Hematopoietic multipotent progenitor cell treated with erythropoietin and hydrocortisone succinate and interleukin-3 and kit ligand, for 4 days (in vitro differentiated cells): ENCODE measurements at places on chromosomes 12 and 14.

- DNase-seq = no peak
Measured at GRCh38 chr12:89476904-89477595, 47.5 kb downstream of the GALNT4 start.

GRCh38 chr12:30755395-30755762, 628 bp upstream of the CAPRIN2 start:
- DNase-seq = no peak

DNA sequence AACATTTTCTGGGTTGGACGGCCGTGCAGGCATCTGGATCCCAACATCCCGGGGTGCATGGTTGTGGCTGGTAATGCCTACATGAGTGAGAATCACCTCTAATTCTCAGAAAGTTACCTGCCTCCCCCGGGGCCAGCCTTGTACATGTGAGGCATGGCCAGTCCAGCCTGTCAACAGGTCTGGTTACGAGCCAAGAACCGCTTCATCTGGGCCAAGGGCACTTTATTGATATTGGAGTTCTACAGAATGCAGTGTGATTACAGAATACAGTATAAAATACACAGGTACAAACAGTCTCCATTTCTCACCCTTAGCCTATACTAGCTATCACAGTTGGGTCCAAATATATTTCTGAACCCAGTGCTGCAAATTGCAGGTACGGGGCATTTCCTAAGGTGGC, 84.9 kb upstream of the EVL start:
- DNase-seq = no peak

- no peak for DNase-seq
Measured at GRCh38 chr14:76654573-76655108, 106.6 kb upstream of the VASH1 start.

- no peak for DNase-seq
Measured at GRCh38 chr14:58830121-58830520, 192.4 kb downstream of the DACT1 start.

DNA sequence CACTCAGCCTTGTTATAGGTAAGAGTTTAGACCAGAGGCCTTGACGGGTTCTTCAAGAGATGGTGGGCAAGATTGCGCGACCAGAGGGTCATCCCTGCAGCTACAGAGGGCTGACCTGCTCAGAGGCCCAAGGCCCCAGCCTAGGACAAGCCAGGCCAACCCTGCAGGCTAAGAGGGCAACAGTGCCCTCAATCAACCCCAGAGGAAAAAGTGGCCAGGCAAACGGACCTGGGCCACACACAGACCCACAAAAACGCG, 1.3 kb downstream of the SSH1 start:
- no peak for DNase-seq

DNA sequence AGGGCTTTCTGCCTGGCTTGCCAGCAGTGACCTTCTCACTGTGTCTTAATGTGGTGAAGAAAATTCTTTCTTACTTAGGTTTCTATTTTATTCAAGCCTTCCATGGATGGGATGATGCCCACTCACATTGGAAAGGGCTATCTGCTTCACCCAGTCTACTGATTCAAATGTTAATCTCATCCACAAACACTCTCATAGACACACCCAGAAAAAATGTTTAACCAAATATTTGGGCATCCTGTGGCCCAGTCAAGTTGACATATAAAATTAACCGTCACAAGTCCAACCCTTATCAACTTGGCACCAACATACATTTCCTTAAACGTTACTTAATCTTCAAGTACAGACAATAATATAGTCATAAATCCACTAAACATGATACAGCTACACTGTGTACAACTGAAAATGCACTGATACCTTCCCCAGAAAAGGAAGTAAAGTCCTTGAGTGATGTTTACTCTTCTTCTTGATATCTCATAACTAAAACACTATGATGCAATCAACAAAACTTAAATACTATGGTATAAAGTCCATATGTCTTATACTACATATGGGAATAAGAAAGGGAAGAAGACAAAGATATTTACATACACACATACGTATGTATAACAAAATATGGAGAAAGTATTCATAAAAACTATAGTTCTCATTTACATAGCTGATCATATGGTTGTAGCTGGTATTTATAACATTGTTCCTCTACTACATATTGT, 394.7 kb upstream of the NOVA1 start:
- DNase-seq = no peak

- no peak for DNase-seq
Measured at GRCh38 chr14:73720636-73721035, 6.5 kb upstream of the PNMA1 start.

GRCh38 chr12:26524862-26525465, 308.0 kb downstream of the ITPR2 start:
- DNase-seq = peak; percentile 37

GRCh38 chr12:14058717-14059116, 77.3 kb upstream of the GRIN2B start:
- DNase-seq = no peak

GRCh38 chr14:61080591-61081010, 99.6 kb downstream of the SLC38A6 start:
- no peak for DNase-seq

- DNase-seq = peak; percentile 51
Measured at GRCh38 chr12:22406627-22407026, 72.1 kb upstream of the ST8SIA1 start.

DNA sequence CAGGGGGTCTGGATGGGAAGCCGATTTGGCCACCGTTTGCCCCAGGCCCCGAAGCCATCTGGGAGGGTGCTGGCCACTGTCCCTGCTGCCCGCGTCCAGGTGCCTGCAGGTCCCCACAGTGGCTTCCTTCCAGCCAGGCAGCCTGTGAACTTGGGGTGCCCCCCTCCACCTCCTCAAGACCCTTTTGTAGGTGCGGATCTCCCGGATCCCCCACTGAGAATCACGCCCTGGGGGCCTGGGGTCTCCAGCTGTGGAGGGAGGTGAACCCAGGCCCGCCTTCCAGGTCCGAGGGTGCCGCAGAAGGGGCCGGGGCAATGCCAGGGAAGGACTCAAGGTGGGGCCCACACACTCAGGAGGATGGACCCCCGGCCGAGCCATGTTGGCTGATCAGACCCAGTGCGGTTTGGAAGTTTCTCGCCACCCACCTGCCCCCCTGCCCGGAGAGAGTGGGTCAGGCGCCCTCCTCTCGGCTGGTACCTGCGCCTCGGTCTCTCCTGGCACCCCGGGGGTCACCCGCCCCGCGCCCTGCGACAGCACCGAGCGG, 1.7 kb downstream of the MMP17 start:
- peak; percentile 27 for DNase-seq

GRCh38 chr12:73547421-73547820, 990.2 kb upstream of the ATXN7L3B start:
- no peak for DNase-seq

GRCh38 chr12:79935624-79936345, 888 bp upstream of the PPP1R12A start:
- no peak for DNase-seq

DNA sequence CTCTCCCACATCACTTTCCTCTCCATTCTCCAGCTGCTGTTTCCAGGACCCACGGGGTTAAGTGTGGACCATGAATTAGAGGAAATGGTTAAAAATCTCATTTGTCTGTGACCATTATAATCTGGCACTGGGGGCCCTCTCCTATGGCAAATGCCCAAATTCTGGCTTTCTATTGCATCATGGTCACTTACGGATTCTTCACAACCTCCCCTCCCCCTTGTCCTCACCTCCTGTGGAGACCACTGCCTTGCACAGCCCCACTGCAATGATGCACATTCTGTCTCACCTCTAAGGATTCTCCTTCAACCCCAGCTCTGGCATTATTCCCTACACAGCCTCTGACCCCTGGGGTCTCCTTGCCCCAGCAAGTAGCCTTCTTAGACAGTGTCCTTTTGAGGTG, 18.9 kb downstream of the BCAT1 start:
- no peak for DNase-seq
